Osteoblast (primary cell): ENCODE measurements at places on chromosomes 2 and 18. TPM values are rescaled to one million over a fixed set of nuclear protein-coding genes. Genes with fewer than 3 reads are reported as not detected.

DNA sequence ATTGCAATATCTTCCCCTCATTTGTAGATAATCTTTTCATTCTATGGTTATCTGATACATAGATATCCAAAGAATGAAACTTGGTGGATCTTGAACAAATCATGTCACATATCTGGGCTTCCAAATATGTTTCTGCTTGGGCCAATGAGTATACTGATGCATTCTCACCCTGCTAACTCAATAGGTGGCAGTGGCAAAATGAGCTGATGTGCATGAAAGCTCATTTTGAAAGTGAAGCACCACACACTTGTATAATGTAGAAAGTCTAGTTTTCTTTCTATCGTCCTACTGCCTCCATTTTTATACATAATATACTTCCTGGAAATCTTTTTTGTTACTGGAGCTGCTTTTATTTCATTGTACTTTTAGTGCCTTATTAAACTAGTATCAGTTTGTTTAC is 208.2 kb downstream of the PRKCE start:
- no peak for DNase-seq

DNA sequence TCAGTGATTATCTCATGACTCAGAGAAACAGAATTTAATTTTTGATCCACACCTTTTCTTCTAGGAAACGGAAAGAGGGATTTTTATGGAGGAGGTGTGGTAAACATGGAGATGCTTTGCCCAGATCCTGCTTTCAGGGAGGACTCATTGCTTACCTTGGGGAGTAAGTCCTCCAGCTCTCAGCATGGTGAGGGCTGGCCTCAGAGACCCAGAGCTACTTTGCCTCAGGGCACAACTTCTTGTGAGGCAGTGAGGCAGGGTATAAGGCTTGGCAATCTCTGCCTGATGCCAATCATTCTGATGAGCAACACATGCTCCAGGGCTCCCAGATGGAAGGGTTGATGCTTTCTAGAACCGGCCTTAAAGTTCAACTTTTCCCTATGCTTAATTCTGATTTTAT is 189.9 kb upstream of the DCC start:
- no peak for DNase-seq

GRCh38 chr2:3332133-3332532 is 45.5 kb downstream of the EIPR1 start:
- no peak for DNase-seq

GRCh38 chr2:66370824-66371223 is 64.1 kb upstream of the MEIS1 start:
- no peak for DNase-seq

- no peak for DNase-seq
Observed at GRCh38 chr18:42765302-42765701, 350.2 kb downstream of the RIT2 start.

DNA sequence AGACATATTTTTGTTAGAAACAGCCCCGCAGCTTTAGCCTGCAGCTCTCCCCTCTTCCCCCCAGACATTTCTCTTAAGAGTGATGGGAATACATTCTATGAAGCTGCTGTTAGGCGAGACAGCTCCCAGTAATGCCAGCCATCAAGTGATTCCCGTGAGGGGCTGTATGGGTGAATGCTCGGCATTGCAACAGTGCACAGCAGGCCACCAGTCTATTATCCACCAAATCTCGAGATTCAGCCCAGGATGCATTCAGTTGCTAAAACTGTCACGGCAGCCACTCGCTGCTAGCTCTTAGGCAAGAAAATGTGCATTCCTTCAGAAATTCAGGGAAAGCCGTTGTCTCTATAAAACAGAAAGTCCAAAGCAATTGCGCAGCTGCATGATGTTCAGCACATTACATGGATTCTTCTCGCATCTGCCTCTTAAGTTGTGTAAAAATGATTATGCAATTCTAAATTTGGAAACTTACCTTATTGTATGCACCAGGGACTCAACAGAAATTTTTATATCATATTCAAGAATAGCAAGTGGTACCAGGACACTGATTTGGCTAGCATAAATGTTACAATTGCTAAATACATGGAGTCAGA is 211.3 kb upstream of the ARL4C start:
- no peak for DNase-seq

GRCh38 chr2:62410926-62411456 is 95.0 kb downstream of the TMEM17 start:
- DNase-seq: peak; percentile 21

DNA sequence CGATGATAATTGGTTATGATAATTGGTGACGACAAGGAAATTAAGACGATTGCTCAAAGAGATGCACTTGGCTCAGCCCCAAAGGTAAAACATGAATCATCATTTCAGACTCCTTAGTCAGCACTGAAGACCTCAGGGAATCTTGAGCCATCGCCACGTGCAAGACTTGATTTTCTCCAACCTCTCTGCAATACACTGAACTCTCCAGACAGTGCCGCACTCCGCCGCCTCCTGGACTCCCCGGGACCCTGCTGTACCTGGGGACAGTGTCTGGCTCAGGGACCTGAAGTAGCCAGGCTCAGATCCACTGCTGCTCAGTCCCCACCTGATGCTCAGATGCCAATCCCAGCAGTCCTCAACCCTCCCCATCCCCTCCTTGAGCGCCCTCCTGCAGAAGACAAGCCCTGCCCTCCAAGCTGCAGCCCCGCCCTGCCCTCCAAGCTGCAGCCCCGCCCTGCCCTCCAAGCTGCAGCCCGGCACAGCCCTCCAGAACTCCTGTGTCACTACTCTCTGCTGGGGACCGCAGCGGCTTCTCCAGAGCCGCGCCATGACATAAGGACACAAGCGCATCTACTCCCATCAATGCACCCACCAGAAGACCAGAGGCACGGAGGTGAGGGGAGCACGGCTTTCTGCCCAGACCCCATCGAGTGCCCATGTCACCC is 1.1 kb downstream of the TMEM18 start:
- peak; percentile 91 for DNase-seq

- no peak for DNase-seq
Observed at GRCh38 chr18:27005589-27005988, 140.1 kb upstream of the AQP4 start.

The PXDN gene
- total RNA-seq: 307 and 324 TPM in 2 replicates
